KBM-7 (cell line): ENCODE measurements at places on chromosomes 7 and 10.
A peak's percentile ranks its signal among the peaks of the same experiment; 100 is the strongest.

DNA sequence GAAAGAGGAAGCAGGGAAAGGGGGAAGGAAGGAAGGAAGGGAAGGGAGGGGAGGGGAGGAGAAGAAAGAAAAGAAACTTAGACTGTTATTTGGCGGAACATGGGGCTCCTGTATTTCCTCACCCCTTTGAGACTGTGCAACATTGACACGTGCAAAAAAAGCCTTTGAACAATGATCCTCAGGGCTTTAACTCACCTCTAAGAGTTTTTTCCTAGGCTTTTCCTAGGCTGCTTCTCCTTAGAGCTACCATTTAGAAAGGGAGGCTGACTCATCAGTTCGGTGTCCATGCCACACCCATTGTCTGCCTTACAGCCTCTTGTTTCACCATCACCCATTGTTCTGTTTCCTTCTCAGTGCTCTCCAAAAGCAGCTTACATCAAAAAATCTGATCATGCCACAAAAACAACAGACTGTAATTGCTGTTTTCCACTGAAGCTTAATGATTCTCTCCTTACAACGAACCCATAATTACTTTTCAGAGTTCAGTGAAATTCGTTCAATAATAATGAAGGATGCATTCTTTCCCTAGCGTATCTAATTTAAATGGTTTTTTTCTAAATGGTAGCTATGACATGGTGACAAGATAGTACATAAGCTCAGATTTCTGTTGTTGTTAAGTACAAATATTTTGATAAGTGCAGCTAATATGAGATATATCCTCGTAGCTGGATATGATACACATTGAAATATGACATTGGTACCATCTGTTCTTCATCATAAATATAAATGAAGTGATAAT lies 90.8 kb downstream of the PRLHR start:
- peak; percentile 2 for DNase-seq

DNA sequence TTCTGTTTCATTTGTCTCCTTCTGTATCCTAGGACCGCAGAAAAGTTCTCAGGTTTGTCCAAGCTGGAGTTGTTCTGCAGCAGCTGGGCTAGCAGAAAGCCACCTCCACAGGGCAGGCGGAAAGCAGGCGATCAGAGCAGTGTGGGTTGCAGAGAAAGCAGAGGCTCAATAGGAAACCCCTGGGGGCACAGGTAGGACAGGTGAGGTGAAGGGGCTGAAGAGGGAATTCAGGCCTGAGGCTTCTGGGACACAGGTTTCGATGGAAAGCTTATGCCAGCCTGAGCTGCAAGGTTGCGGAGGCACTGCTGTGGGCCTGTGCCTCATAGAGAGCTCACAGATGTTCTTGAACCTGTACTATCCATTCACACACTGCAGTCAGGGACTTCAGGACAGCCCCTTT lies 194.9 kb upstream of the TPK1 start:
- DNase-seq, result no peak

- no peak for DNase-seq
These were observed 118.9 kb downstream of the CFAP58 start for GRCh38 chr10:104472505-104472904.

- no peak for DNase-seq
These were observed 272.0 kb upstream of the GNAI1 start for GRCh38 chr7:79862447-79863210.

DNA sequence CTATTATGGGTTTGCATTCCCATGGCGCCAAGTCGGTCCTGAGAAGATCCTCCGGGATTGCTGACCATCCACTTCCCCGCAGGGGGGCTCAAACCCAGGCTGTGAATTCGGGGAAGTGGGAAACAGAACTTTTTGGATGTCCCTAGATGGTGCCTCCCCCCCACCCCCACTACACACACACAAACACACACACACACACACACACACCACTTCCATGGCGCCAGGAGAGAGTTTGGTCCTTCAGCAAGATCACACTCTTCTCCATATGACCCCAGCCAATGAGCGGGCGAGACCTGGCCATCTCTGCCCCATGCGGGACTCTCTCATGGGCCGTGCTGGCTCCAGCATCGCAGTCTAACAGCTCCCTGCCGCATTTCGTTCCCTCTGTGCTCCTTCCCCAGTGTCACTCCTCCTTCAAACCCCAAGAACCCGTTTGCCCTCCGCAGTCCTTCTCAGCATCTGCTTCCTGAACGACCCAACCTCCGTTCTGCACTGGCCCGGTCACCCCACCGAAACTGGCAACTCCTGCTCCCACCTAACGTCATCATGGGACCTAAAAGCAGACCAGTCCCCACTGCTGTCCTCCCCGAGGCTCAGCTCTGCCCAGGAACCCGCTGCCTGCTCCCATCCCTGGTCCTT lies 32.1 kb upstream of the TNRC18 start:
- no peak for DNase-seq

GRCh38 chr7:17320102-17320497 lies 21.6 kb downstream of the AHR start:
- DNase-seq, result no peak

GRCh38 chr7:116395141-116395791 lies 104.3 kb upstream of the CAV2 start:
- no peak for DNase-seq

DNA sequence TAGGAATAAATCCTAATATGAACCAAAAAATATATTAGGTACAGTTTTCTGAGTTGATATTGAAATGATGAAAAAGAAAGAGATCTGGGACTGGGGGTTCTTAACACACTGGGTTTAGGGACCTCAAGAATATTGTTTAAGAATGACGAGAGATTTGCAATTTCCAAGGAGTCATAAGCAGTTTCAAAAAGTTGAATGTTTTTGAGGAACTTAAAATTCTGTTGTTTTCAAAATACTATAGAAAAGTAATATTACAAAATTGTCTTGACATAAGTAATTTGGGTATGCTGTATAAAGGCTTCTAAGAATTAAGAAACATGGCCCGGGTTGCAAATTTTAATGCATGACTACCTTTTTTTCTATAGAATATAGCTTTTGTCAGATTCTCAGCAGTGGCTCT lies 88.1 kb downstream of the AUTS2 start:
- no peak for DNase-seq

GRCh38 chr10:128993911-128994538 lies 473.0 kb upstream of the MGMT start:
- no peak for DNase-seq

DNA sequence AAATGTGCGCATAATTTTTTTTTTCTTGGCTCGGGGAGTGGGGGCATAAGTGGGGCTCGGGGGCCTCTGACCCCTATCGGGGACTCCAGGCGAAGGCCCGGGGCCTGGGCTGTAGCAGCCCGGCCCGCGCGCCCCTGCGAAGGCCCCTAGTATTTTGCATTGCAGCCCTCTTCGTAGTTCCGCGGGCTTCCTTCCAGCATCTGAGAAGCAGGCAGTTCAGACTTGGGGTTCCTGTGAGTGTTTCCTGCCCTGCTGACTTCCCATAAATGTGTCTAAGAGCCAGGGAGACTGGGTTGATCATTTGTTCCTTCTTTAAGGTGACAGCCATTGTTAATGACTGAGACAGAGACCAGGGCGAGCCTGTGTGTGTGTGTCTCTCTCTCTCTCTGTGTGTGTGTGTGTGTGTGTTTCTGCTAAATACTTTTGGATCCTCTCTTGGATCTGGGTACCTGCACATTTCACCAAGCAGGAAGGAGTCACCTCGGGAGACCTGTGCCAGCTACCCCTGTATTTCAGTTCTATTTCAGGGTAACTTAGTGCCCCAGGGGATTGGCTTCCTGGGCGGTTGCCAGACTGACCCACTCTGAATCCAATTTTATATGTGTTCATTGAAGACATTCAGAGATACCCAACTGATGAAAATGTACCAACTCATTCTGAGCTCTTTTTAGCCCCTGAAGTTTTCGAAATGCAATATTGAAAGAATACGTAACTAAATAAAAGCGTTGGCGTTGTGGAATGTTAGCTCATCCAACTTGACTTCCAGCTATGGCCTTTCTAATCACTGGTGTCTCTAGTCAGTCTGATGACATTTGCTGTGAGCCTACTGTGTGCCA lies 805 bp downstream of the MSRB2 start:
- peak; percentile 71 for DNase-seq

- no peak for DNase-seq
These were observed 128.0 kb downstream of the RSU1 start for GRCh38 chr10:16689227-16689626.

DNA sequence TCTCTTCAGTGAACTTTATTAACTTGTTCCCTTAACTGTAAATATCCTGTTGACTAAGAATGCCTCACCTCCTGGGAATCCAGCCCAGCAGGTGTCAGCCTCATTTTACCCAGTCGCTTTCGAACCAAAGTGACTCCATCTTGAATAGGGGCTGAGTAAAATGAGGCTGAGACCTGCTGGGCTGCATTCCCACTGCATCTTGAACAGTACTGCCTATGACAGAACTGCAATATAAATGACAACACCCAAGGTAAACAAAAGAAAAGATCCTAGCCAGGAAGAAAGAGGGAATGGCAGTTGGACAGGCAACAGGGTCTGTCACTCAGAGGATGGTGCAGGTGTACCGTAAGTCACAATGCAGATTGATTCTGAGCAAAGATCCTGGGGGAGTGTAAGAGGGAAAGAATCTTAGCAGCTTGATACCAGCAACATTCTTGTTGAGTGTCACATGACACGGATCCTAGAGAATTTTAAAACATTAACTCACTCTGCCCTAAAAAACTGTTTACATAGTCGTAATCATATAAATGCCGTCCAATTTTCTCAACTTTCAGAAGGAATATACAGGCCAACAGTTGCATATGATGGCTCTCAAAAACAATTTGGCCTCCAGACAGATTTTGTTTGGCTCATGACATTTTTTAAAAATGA lies 4.4 kb upstream of the FAM107B start:
- no peak for DNase-seq

- no peak for DNase-seq
These were observed 203.7 kb upstream of the IMMP2L start for GRCh38 chr7:111765751-111766643.

DNA sequence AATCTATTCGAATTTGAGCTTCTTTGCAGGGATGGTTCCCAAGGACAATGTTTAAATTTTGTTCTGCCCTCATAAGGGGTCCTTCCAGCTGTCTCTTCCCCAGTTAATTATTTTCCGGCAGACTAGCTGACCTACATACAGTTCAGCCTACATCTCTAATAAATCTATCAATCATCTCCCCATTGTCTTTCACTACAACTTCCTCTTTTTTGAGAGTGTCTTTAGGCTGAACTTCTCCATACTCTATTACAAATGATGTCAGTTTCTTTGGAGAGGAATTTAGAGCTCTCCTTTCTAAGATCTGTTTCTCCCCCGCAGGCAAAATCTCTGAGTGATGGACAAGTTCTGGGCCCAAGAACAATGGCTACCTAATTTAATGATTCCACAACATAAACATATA lies 122.2 kb downstream of the PCLO start:
- DNase-seq, result peak; percentile 67

DNA sequence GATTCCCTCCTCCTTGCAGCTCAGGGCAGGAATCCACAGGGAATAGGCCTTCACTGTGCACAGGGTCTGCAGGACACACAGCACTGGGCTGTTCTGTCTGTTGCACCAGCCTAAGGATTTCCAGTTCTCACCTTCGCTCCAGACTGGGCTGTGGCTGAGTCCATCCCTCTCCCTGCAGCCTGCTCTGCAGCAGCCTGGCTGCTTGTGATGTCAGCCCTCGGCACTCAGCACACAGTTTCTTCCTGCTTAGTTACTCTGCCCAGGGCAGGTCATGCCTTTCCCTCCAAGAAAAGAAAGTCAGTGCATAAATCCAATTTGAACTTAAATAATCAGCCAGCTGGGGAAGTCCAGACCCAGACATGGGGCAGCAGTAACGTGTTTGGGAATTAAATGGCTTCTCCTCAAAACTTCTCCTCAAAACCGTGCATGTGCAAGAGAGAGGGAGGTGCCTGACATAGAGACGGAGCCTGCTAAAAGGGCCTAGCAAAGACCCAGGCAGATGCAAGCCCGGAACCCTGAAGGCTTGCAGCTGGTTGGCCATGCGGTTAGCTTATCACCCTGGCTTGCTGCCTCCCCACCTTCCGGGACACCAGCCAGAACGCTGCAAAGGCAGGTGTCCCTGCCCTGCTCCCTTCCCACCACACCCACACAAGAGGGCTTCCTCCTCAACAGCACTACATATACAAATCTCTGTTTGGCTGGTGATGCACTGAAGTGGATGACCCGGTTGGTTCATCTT lies 10.9 kb upstream of the GDF2 start:
- DNase-seq, result peak; percentile 24
